Epithelial cell of proximal tubule (primary cell): ENCODE measurements at places on chromosomes 5 and 9. TPM values are rescaled to one million over a fixed set of nuclear protein-coding genes. Genes with fewer than 3 reads are reported as not detected.

GRCh38 chr5:1745796-1746370 lies 53.8 kb downstream of the MRPL36 start:
- DNase-seq = no peak

DNA sequence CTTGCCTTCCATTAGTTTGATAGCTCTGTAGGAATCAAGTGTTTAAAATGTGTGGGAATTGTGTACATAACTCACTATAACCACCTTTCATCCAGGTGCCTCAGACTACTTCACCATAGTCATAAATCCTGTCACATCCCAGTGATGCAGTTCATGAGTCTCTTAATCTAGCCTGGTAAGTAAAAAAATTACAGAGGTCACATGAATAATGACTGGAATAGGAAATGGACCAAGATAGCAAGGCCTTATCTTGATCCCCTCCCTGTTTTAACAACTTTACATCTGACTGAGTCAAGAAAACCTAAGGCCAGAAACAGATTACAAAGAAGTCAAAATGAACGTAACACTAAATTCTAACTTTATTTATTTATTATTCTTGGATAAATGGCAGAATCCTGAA lies 1.5 kb upstream of the RNF145 start:
- no peak for DNase-seq

- DNase-seq = no peak
These were observed 1242.0 kb downstream of the MAT2B start for GRCh38 chr5:164747371-164747770.

DNA sequence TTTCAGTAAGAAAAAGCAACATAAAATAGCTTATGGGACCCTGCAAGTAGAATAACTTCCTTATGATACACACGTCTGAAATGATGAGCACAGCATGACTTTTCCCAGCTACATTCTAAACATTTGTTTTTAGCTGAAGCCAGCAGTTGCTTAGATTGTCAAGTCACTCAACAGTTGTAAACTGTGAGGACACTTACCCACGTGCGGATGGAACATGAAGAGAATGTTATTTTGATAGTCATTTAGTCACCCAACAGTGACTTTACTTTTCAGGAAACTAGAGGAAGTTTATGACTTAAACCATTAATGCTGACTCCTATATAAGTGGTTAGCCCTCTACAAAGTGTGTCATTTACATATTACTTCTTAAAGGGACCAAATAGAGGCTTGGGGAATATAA lies 3.0 kb downstream of the HACD4 start:
- DNase-seq = no peak

DNA sequence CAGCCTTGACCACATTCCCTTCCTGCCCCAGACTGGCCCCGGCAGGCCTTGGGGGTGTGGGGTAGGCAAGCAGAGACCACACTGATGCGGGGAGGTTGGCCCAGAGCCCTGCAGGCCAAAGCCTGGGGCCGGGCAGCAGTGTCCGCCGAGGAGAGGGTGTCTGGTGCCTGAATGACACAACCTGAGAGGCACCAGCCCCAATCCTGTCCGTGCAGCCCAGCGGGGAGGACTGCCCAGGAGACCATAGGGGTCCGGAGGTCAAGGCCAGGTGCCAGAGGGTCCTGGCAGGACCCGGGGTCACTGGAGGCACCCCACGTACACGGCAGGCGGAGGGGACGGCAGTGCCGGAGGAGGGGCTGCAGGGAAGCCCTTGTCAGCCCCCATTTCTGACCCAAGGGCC lies 5.6 kb upstream of the PTGDS start:
- no peak for DNase-seq

- no peak for DNase-seq
These were observed 883 bp upstream of the RNF145 start for GRCh38 chr5:159210210-159210661.

DNA sequence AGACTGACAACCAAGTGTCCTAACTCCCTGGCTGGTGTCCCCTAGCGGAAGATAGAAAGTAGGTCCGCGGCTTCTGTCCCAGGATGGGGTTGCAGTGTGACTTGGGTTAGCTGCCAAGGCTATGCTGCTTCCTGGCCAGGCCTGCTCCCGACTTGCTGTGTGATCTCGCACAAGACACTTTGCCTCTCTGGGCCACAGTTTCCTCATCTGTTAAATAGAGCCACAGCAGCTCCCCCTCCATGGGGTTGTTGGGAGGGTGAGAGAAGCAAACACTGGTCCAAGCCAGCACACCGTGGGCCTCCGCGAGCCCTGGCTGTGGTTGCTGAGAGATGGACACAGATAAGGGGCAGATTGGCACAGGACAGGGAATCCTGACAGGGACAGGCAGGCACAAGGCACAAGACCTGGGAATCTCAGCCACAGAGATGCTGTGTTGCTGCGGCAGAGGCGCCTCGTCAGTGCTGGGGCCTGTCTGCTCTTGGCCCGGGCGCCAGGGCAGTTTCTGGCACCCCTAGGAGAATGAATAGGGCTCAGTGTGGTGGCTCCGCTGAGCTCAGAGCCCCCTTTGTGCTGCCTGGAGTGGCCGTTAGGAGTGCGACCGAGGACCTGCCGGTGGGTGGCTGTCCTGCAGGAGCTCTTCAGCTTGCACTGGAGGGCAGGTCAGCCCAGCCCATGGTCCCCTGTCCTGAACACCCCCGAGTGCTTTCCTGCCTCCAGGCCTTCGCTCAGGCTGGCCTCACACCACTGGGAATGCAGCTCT lies 1.8 kb upstream of the SH2D3C start:
- DNase-seq = no peak

GRCh38 chr5:157836121-157836753 lies 22.7 kb downstream of the CLINT1 start:
- DNase-seq = no peak

DNA sequence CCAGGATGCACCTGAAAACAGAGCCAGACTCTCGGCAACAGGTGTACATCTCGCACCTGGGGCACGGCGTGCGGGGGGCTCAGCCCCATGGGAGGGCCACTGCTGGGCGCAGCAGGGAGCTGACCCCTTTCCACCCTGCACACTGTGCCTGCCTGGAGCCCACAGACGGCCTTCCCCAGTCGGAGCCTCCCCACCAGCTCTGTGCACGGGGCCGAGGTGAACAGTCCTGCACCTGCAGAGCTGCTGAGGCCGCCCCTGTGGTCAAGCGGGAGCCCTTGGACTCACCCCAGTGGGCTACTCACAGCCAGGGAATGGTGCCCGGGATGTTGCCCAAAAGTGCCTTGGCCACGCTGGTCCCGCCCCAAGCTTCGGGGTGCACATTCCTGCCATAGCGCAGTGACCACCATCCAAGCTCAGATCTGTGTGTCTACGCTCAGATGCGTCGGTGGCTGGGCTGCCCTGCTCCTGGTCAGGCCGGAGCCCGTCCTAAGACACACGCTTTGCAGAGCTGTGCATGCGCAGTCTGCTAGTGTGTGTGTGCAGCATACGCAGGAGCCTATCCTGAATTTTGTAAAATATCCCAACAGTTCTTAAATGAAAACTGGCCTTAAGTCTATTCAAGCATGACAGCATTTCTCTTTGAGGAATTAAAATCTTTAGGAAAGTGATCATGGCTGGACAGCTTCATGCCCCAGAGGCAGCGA lies 8.4 kb upstream of the EXOC3 start:
- DNase-seq = no peak

DNA sequence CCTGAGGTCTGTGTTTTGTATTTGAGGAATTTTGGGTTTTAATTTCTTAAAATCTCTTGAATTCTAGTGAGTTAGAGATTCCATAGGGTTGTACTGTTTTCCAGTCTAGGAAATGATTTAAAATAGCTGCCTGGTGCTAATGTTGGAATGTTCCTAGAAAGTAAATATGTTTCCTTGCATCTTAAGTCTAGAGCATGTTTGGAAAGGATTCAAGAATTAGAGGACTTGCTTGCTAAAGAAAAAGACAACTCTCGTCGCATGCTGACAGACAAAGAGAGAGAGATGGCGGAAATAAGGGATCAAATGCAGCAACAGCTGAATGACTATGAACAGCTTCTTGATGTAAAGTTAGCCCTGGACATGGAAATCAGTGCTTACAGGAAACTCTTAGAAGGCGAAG lies 41.8 kb downstream of the LMNB1 start:
- DNase-seq = no peak

DNA sequence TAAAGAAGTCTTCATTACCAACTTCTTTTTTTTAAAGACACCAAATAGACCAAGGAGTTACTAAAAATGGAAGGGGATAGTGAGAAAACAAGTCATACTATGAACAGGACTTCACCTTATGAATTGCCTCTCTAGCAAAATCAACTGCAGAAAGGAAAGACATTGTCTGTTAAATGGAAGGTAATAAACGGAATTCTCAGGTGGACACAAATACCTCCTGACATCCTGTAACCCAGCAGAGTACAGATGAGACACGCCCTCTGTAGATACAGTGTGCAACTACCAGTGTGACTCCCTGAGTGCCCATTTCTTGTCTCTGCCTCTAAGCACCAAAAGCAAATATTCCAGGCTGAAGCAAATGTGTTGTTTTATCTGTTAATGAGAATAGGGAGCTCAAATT lies 12.2 kb upstream of the PLPP1 start:
- no peak for DNase-seq

DNA sequence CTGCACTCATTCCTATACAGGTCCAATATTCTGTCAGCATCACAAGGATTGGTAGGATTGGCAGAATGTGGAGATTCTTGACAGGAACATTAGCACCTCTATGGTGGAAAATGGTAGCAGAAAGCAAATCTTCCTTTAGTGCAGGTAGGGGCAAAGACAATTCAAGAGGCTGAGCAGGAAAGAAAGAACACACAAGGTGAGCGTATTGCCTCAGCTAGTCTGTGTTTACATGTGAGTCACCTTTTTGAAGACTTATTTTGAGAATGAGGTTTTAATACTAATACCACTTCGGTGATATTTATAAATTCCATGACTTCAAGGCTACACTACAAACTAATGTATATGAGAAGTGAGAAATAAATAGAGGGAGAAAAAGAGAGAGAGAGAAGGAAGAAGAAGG lies 717.0 kb downstream of the BRINP1 start:
- DNase-seq = no peak

GRCh38 chr5:91311697-91312501 lies 71.2 kb downstream of the ARRDC3 start:
- DNase-seq = peak; percentile 97

GRCh38 chr5:1257363-1257762 lies 32.2 kb downstream of the SLC6A18 start:
- DNase-seq = no peak

GRCh38 chr5:172740428-172741205 lies 30.4 kb downstream of the DUSP1 start:
- peak; percentile 79 for DNase-seq

DNA sequence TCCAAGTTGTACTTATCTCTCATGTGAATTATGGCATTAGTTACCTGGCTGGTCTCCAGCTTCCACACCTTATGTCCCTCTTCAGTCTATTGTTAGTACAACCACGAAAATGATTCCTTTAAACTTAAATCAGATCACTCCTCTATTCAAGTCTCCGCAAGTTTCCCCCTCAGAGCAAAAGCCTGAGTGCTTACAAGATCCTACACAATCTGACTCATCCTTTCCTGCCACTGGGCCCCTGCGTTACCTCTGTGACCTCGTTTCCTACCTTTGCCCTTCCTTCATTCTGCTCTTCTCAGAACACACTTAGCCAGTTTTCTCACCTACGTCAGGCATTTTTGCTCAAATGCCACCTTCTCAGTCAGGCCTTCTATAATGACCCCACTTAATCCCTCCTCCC lies 45.1 kb upstream of the GLIS3 start:
- no peak for DNase-seq

GRCh38 chr9:111064160-111064837 lies 26.0 kb upstream of the LPAR1 start:
- DNase-seq = no peak

DNA sequence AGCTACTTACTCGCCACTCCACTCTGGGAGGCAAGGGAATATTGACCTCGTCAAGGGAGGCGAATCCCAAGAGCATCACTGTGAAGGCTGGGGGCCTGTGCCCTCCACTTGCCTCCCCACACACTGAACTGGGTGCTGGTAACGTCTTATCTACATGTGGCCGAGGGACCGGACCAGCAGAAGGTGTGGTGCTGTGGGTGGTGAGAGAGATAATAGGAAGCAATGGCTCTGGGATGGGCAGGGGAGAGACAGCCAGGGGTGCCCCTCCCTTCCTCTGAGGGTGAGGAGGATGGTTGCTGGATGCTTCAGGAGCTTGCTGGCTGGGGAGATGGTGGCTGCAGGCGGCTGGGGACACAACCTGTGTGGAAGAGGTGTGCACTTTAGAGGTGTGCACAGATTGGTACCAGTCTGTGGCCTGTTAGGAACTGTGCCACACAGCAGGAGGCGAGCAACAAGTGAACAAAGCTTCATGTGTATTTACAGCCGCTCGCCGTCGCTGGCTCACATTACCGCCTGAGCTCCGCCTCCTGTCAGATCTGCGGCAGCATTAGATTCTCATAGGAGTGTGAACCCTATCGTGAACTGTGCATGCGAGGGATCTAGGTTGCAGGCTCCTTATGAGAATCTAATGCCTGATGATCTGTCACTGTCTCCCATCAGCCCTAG lies 100.3 kb downstream of the ENTREP1 start:
- DNase-seq = no peak

GRCh38 chr5:73214996-73215395 lies 42.0 kb downstream of the TMEM174 start:
- DNase-seq = no peak

- DNase-seq = no peak
These were observed 752 bp upstream of the GLRX start for GRCh38 chr5:95823218-95823737.

DNA sequence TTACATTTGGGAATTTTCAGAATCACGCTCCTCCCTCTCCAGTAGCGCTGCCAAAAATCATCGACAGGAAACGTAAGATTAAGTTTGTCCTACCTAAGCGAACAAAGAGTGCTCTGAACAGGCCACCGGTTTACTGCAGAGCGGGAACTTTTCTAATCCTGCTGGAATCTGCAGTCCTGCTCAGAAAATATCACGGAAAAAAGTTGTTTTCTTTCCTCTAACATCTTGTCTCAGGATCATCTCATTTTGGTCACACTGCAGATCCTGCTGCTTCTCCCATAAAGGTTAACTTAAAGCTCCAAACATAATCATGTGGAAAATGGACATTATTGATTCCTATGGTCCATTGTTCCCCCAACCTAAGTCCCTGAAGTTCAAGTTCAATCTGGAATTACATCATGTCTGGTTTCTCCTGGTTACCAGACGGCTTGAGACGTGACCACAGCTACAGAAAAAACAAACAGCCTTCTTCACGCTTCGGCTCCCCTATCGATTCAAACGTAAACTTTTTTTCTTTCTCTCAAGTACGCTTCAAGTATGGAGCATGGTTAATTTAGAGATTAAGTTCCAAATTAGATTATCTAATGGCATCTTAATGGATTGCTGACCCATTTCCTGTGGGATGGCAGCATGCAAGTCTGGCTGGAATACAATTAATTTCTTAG lies 217.6 kb downstream of the NFIB start:
- peak; percentile 61 for DNase-seq

ANKRD31 gene
- 0.12 and 0.14 TPM in 2 replicates for total RNA-seq

FREM1 gene
- 0.17 and 0.22 TPM in 2 replicates for total RNA-seq

SOX30 gene
- 0.23 TPM in 1 of 2 replicates, not detected in the other for total RNA-seq

TLR4 gene
- 1.7 and 7.2 TPM in 2 replicates for total RNA-seq

NME5 gene
- total RNA-seq = 1.0 and 3.1 TPM in 2 replicates

CAPSL gene
- not detected in 2 replicates for total RNA-seq

PCDHGA1 gene
- 0.29 and 0.75 TPM in 2 replicates for total RNA-seq

SLC6A19 gene
- total RNA-seq = not detected in 2 replicates

LCN2 gene
- 45.7 and 106 TPM in 2 replicates for total RNA-seq

PRELID2 gene
- 12.7 and 20.9 TPM in 2 replicates for total RNA-seq
